Activated T-helper 2 cell treated with anti-CD3 and anti-CD28 coated beads, Interferon-gamma antibody, Interleukin-2, Interleukin-4, amounts not matched to agents 10 μg/mL and 5 μg/mL and 100 μg/mL, durations not matched to agents 14 hours and 24 hours and 36 hours (primary cell): ENCODE measurements at places on chromosomes 6 and 20.

- DNase-seq: no peak
Measured at GRCh38 chr20:23609486-23610109, 3.9 kb upstream of the CST9 start.

GRCh38 chr6:2766767-2767656 is 1.8 kb downstream of the WRNIP1 start:
- DNase-seq: no peak

GRCh38 chr6:19603721-19604120 is 233.4 kb upstream of the ID4 start:
- no peak for DNase-seq

GRCh38 chr6:35919085-35919826 is 1.6 kb downstream of the SRPK1 start:
- no peak for DNase-seq

DNA sequence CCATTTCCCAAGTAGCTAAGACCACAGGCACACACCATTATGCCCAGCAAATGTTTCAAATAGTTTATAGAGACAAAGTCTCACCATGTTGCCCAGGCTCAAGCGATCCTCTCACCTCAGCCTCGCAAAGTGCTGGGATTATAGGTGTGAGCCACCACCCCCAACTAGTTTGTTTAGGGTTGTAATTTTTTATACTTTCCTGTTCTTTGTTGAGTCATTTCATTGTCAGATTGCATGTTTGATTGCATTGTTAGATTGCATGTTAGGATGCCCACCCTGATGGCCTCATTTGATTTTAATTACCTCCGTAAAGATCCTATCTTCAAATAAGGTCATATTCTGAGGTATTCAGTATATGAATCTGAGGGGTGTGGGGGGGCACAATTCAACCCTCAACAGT is 73.3 kb upstream of the SASH1 start:
- DNase-seq: no peak

DNA sequence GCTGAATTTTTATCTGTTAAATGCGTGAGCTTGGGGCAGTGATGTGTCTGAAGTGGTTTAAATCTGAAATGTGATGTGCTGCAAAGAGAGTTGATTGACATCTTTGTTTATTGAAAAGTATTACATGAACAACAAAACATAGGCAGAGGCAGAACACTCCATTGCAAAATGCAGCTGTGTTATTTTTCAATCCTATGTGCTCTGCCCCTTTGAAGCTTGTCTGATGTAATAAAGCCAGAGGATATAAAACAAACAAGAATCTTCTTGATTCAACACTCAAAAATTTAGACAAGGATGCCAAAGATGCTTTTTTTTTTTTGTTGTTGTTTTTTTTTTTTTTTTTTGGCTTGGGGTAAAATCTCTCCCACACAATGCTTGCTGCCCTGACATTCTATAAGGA is 482.4 kb upstream of the MMS22L start:
- no peak for DNase-seq

- DNase-seq: no peak
Measured at GRCh38 chr6:99467509-99468106, 42.5 kb upstream of the PNISR start.

GRCh38 chr6:39411465-39411864 is 89.0 kb upstream of the KCNK16 start:
- no peak for DNase-seq

DNA sequence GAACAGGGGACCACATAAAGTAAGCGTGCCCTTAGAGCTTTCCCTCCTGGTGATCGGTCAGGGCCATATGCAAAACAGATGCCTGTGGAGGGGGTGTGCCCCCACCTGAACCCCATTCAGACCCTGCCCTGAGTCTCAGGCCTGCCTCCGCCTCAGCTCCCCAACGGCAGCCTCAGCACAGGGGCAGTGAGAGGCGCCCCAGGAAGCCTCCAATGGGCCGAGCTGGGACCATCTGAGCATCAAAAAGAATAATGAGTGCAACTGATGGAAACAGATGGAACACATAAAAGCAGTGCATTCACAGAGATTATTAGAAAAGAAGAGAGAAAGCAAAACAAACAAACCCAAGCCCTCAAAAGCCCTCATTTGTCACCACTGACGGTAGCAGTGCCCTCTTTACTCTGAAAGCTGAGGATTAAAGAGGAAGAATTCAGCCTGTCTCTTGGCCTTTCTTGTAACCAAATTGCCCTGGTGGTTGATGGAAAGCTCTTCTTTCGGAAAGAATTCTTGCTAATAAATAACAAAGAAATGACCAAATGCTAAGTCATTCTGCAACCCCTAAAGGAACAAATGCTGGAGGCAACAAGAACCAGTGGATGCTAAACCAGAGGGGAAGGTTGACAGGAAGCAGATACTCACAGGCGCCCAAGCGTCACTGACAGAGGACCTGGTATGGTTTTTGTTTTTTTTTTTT is 6.8 kb downstream of the ADISSP start:
- DNase-seq: no peak

GRCh38 chr6:712805-713204 is 19.9 kb upstream of the EXOC2 start:
- DNase-seq: no peak

DNA sequence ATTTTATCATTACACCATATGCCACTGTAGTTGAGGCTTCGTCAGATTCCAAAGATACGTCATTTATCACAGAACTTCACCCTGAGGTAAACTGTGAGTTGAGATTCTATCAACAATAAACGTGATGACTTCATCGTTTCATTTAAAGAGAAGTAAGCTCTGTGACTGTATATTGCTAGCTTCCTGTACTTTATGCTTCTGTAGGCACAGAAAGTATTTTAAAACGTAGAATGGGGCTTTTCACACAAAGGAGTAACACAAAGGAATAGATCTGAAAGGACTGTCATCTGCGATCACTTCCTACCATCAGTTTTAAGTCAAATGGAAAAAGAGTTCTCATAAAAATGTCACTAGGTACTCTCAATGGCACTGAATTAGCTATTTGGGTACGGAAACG is 234.4 kb upstream of the MCHR2 start:
- no peak for DNase-seq

GRCh38 chr6:40852779-40853373 is 186.1 kb downstream of the UNC5CL start:
- no peak for DNase-seq

GRCh38 chr6:34390531-34391472 is 1.7 kb downstream of the NUDT3 start:
- no peak for DNase-seq
